GM20000 (cell line): ENCODE measurements at places on chromosomes 13 and 19.

- DNase-seq = peak; percentile 32
Measured at GRCh38 chr19:45598267-45599001, 3.6 kb downstream of the GPR4 start.

- no peak for DNase-seq
Measured at GRCh38 chr13:99663908-99664307, 162.6 kb downstream of the TM9SF2 start.

DNA sequence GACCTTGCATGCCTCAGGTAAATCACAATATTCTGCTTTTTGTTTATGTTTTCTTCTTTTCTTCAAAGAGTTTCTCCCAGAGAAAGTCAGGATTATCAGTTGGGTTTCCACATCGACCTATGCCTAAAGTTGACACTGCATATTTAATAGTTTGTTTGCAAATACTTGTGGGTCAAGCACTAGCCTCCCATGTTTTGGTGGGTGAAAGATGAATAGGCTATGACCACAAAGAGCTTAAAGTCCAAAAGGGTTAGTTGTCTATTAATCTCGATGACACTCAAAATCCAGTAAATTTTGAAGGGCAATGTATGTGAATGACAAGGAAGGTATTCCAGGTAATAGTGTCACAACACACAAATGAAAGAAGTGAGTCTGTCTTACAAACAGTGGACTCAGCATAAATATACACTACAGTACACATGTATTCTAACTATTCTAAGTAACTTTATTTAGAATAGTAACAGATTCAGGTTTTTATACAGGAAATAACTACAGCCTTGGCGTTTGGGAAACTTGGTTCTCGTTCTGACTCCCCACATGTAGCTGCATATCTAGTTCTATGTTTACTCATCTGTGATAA lies 667.1 kb downstream of the PCDH17 start:
- no peak for DNase-seq

GRCh38 chr13:42688821-42689220 lies 92.6 kb upstream of the FAM216B start:
- no peak for DNase-seq

- DNase-seq = no peak
Measured at GRCh38 chr13:94120878-94121277, 358.6 kb downstream of the DCT start.

- no peak for DNase-seq
Measured at GRCh38 chr19:2529473-2529918, 53.6 kb downstream of the GADD45B start.

DNA sequence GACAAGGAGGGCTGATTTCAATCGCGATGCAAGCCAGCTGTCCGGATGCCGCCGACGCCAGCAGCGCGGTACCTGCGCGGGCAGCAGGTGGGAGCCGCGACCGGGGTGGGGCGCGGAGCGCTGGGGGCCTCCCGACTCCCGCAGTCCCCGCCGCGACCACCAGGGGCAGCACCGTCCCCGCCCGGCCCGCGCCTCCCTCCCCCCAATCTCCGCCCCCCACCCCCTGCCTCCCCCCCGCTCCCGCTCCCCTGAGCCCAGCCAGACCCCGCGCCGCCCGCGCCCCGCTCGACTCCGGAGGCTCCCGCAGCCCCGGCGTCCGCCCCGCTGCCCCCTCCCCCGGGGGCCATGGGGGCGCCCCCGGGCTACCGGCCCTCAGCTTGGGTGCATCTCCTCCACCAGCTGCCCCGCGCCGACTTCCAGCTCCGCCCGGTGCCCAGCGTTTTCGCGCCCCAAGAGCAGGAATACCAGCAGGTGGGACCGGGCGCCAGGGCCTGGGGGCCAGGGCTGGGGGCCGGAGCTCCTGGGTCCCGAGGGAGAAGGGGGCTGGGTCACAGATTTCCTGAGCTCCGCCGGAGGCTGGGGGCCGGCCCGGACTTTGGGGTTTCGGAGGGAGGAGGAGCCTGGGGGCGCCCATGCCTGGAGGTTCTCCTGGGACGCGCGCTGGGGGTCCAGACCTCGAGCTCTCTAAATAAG lies at the start of gene TTYH1:
TSS of gene TTYH1 (plus strand) at position 257 of the 693 bp plus-strand sequence. CDS start at position 346, 89 bp downstream.
- DNase-seq = peak; percentile 82

- DNase-seq = peak; percentile 71
Measured at GRCh38 chr13:114130837-114131582, 1.4 kb downstream of the RASA3 start.

DNA sequence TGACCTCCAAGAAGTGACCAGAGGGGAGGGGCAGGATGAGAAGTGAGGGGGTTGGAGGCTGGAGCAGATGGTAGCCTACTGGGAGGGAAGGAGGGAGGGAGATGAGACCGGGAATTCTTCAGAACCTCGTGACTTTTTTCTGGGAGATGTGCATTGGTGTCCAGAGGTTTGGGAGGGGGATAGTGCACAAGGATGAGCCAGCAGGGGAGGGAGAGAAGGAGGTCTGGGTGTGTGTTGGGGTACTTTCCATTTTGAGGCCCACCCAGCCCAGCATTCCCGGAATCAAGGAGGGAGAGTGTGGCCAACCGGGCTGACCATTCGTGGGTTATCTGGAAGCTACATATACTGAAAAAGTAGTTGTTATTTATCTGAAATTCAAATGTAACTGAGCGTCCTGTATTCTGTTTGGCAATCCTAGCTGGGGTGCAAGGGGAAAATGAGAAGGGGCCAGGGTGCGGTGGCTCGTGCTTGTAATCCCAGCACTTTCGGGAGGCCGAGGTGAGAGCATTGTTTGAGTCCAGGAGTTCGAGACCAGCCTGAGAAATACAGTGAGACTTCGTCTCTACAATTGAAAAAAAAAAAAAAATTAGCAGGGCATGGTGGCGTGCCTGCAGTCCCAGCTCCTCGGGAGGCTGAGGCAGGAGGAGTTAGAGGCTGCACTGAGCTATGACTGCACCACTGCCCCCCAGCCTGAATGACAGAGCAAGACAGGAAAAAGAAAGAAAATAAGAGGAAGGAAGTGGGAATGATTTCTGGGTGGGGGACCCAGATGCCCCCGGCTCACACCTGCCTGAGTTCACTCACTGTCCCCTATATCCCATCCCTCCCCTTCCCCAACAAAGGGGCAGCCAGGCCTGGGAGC lies 4.4 kb upstream of the C3 start:
- DNase-seq = no peak

DNA sequence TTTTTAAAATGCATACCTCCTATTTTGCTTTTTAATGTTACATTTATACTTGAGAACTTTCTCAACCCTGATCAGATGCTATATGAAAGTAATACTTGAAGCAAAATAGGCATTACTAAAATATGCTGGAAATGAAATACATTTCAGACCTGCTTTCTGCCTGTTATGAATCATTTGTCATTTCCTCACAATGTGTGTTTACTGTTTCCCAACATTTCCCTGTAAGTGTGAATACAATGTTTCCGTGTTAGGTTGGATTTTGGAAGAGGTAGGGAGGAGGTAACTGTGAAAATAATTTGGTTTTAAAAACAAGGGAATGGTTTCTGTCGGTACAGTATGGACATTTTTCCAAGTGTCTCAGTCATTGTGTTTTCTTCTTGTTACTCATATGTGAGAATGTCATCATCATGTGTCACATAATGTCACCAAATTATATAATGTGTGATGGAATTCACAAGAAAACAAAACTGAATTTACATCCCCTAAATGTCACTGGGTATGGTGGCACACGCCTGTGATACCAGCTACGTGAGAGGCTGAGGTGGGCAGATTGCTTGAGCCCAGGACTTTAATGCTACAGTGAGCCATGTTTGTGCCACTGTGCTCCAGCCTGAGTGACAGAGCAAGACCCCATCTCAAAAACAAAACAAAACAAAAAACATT lies 43.0 kb downstream of the ZAR1L start:
- no peak for DNase-seq

- DNase-seq = no peak
Measured at GRCh38 chr19:34808566-34808965, 35.6 kb upstream of the ZNF599 start.
